Neural progenitor cell (in vitro differentiated cells): ENCODE measurements at places on chromosomes 2 and 18.

- no peak for DNase-seq
Measured at GRCh38 chr2:38244301-38244700, 132.8 kb downstream of the ATL2 start.

DNA sequence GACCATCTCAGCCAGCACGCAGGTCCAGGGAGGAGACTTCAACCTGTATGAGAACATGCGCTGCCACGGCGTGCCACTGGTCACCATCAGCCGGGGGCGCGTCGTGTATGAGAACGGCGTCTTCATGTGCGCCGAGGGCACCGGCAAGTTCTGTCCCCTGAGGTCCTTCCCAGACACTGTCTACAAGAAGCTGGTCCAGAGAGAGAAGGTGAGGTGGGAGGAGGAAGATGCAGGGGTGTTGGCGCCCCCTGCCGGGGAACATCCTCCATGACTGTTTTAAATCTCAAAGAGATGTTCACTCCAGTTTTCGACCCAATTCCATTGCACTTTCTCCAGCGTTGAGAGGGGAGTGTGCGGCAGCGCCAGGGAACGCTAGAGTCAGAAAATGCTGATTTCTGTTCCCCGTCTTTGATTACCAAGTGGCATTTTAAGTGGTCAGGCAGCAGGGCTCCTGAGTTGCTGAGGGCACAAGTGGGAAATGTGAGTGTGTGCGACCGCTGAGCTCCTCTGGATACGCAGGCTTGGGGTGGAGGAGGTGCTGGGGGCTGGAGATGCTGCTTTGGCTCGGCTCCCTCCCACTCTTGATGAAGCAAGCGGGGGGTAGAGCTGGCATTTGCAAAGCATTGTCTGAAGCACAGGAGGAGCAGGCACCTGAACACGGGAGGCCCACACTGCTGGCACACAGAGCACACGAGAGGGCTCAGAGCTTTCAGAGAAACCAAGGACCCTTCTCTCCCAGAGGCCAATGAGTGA is 27.7 kb upstream of the MAPRE3 start:
- DNase-seq, result peak; percentile 80

- DNase-seq, result no peak
Measured at GRCh38 chr18:9860682-9861081, 25.1 kb upstream of the TXNDC2 start.

- no peak for DNase-seq
Measured at GRCh38 chr18:58900015-58900649, 35.5 kb downstream of the ZNF532 start.

GRCh38 chr18:52496426-52496825 is 156.4 kb downstream of the DCC start:
- DNase-seq, result no peak

GRCh38 chr2:142010477-142011270 is 120.1 kb downstream of the LRP1B start:
- no peak for DNase-seq

GRCh38 chr2:230924470-230925341 is at the start of gene GPR55:
TSS of gene GPR55 (minus strand) at chr2:230925242. CDS start at chr2:230910962, 14,280 bp downstream.
- DNase-seq, result peak; percentile 49

DNA sequence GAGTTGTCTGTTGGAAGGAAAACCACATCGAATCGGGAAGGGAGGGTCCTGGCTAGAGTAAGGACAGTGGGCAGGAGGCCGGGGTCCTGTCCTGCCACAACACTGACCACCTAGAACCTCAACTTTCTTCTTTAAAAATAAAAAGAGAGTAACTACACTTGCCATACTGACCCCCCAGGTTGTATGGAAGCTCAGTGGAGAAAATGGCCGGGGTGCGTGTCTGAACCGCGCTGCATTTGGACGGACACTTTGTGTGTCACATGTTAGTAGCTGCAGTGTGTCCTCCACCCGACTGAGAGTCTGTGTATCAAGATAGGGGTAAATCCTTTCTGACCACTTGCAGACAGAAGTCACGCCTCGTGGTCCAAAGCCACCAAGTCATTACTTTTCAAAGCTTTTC is 87.0 kb downstream of the GBX2 start:
- no peak for DNase-seq

DNA sequence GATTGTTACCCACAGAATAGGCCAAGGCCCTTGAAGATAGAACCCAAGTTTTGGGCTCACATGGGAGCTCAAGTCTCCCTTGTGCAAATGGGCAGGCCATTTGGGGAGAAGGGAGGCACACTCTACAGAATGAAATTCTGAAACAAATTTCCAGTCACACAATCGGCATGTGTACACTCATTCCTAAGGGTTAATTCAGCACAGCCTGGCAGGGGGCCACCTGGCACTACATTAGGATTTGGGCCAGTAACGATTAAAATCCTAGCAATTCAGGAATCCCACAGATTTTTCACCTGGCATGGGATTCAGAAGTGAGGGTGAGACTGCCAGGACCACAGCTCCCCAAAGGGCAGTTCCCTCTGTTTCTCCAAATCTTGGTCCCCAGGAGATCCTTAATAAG is 46.4 kb downstream of the BMP10 start:
- DNase-seq, result no peak

- DNase-seq, result no peak
Measured at GRCh38 chr2:130389358-130389757, 33.5 kb downstream of the PTPN18 start.

- no peak for DNase-seq
Measured at GRCh38 chr2:96259497-96259921, 6.3 kb downstream of the TMEM127 start.

DNA sequence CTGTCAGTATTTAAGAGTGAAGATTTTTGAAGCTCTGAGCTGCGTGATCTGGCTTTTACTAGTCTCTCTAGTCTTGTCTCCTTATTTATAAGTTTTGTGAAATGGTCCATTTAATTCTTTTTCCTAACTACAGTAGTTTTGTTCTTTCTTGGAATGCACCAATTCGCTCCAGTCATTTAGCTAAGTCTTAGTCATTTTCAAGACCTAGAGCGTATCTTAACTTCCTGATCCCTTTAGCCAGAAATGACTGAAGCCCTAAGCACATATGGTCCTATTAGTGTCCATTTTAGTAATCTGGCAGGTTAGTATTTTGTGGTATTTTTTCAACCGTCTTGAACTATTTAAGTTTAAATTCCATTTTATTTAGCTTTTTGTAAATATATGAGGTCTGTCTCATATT is 3.6 kb downstream of the BIRC6 start:
- no peak for DNase-seq

- no peak for DNase-seq
Measured at GRCh38 chr2:84703831-84704230, 177.1 kb downstream of the TRABD2A start.
